PC-3 (cell line): ENCODE measurements at places on chromosomes 3 and 15.

DNA sequence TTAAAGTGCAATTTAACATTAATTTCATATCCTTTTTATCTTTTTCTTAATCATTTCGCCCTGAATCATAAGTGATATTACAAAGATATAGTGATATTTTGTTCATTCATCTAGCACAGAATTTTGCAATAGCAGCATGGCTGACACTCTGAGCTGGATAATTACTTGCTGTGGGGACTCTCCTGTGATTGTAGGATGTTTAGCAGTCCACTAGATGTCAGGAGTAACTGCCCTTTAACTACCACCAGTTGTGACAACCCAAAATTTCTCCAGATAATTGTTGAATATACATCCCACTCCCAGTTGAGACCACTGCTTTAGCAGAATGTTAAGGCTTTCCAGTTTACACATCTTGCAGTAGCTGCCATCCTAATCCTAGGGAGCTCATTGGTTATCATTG, 196.8 kb upstream of the MBNL1 start:
- peak; percentile 64 for DNase-seq

DNA sequence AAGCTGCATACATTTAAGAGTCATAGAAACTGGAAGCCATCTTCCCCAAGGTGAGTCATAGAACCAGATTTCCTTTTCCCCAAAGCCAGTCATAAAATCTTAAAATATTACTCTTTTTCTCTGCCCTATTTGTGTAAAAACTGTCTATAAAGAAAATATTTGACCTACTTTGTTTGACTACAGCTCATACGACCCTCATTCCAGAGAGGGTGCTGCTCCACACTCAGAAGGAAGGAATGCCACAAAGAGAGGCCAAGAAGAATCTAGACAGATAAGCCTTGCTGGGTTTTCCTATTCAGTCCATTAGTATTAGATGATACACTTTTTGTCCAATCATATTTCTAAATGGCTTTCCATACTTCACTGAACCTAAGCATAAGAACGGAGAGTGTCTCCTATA, 671.6 kb upstream of the SGO1 start:
- DNase-seq = peak; percentile 7

- no peak for DNase-seq
These were observed 6.3 kb downstream of the CCNB2 start for GRCh38 chr15:59111251-59111650.

GRCh38 chr15:52257734-52258062, 37.9 kb downstream of the MYO5C start:
- no peak for DNase-seq

DNA sequence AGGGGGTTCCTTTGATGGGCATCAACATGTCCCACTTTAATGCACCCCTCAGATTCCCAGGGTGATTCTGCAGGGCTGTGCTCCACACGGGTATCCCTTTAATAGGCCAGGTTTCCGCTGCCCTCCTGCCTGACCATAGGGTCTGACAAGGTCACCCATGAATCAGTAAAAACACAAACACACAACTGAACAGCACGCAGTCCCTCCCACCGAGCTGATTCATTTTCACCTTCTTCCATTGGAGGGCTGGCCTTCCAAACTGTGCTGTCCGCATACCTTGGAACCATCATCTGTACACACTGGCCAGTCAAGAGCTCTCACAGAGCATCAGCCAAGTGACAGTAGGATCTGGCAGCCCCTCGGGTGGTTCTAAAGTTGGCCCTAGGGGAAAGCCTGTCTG, 93.7 kb downstream of the FBLN2 start:
- no peak for DNase-seq

DNA sequence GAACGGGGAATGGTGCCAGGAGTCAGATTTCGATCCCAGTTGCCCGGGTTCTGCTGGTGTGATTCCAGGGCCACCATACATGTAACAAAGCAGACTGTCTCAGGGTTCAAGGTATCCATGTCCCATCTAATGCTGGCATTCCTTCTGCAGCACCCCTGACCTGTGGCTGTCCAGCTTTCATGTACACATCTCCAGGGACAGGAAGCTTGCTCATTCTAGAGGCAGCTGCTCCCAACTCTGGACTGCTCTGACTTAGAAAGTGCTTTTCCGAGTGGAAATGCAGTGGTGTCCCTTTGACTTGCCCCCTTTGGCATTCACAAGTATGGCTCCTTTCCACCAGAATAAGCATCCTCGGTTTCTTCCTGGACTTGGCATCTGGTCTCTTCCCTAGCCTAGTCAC, 30.9 kb downstream of the PML start:
- DNase-seq = no peak

DNA sequence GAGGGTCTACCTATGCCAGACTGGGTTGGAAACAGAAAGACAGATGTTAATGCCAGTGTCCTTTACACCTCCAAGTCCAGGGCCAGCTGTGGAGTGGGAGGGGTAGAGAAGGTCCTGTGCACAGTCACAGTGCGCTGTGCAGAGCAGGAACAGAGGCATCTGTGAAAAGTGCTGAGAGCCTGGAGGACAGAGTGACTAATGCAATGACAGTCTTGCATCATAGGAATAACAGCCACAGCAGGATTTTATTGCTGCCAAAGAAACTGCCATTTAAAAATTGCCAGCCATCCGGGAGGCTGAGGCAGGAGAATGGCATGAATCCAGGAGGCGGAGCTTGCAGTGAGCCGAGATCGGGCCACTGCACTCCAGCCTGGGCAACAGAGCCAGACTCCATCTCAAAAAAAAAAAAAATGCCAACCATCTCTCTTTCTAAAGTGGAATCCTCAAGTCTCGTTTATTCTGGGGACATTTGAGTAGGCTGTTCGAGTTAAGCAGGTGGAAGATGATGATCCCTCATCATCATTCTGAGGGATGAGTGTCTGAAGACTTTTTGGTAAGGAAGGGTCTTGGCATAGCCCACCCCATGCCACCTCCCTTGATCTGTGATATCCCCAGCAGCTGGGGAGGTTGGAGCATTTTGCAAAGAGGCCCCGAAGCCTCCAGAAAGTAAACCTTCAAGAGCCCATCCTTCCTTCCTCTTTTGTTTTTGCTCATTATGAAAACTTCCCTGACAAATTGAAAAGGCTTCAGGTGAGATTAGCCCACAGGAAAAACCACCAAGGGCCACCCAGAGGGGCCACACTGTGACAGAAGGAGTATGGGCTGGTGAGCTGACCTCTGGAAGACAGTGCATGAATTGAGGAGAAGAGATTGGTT, 7.7 kb downstream of the CCR2 start:
- peak; percentile 83 for DNase-seq
